Activated CD4-positive, alpha-beta T cell treated with anti-CD3 and anti-CD28 coated beads, Interleukin-2, amount 10 ng/mL, durations not matched to agents 7 days and 5 days (primary cell): ENCODE measurements at places on chromosomes 1 and 21. TPM values are rescaled to one million over a fixed set of nuclear protein-coding genes. Genes with fewer than 3 reads are reported as not detected.

DNA sequence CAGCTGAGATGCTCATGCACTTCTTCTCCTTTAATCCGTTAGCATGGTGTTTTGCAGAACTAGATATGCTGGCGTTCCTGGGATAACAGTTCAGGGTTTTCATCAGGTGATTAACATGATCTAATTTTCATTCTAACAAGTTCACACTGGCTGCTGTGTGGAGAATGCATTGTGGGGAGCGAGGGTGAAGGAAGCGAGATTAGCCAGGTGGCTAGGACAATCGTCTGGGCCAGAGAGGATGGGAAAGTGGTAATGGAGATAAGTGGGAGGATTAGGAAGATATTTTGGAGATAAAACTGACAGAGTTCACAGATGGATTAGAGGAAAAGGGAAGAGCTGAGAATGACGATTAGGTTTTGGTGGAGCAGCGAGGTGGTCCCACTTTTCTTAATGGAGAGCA is 138.1 kb upstream of the MAGI3 start:
- no peak for DNase-seq
- H3K4me1 ChIP-seq = no peaks in the 10 kb centered on the region
- no peak overlapping the region for H3K27ac ChIP-seq
- no peak overlapping the region for H3K4me3 ChIP-seq
- no peaks in the 10 kb centered on the region for H3K27me3 ChIP-seq

DNA sequence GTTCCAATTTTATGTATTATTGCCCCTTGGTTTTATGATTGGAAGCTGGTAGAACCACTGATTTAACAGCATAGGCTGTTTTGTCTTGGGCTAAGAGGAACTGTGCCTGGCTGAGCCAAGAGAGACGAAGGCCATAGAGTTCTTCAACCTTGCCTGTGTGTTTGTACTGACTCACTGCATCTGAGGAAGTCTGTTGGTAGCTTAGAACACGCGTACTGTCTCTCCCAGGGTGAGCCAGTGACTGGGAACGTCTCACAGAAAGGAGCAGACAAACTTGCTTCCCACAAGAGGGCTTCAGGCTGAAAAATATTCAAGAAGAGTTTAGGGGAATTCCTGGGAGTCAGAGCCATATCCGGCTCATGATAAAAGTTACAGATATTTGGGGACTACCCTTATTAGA is 14.9 kb downstream of the TMEM51 start:
- no peak overlapping the region for H3K4me3 ChIP-seq
- no peak for DNase-seq
- H3K27ac ChIP-seq = no peak overlapping the region
- H3K36me3 ChIP-seq = no peaks in the 10 kb centered on the region
- peaks cover 30% of the 10 kb centered on the region for H3K27me3 ChIP-seq
- H3K4me1 ChIP-seq = peaks cover 4% of the 10 kb centered on the region

DNA sequence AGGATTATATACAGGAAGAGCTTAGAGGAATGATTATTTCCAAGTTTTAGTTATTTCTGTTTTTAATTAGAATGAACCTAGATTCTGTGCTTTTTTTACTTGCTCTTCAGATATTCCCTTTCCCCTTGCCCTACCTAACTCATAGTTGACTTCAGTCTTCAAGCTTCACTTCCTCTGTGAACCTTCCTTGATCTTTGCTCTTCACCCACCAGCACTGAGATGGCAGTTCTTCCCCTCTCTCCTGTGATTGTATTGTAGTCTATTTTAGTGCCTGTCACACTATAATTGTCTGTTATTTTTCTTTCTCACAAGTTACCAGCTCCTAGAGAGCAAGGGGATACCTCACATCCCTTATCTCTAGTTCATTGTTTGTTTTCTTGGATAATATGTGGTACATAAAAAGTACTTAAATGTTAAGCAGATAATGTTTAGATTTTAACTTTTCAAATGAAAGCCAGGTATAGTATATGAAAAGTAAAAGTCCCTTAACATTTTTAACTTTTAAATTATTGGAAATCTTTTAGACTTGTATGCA is 33.2 kb downstream of the KCTD3 start:
- H3K36me3 ChIP-seq = peaks cover 5% of the 10 kb centered on the region
- no peaks in the 10 kb centered on the region for H3K4me1 ChIP-seq
- DNase-seq = no peak
- no peak overlapping the region for H3K4me3 ChIP-seq

DNA sequence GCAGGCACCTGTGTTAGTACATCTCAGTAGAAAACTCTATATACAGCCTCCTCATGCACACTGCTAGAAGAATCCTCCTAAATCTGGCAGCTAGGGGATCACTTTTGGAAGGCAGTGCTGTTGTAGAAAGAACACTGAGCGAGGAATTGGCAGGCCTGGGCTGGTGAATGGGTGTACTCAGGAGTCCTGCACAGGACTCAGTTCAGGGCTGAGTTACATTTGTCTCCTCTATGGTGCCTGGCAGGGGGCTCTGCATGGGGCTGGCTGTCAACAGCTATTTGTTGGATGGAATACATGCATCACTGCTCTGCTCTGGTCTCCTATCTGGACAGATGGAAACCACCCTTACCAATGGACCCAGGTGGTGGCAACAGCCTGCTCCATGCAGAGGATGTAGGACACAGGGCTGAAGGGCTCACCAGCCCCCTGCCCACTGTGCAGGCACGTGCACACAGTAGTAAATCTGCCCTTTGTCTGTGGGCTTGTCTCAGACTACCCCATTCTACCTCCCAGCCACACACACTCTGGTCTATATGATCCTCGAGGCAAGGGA is 74.2 kb downstream of the LRIG2 start:
- H3K4me1 ChIP-seq = peaks cover 35% of the 10 kb centered on the region
- H3K27me3 ChIP-seq = no peaks in the 10 kb centered on the region
- no peak for DNase-seq
- no peaks in the 10 kb centered on the region for H3K36me3 ChIP-seq
- no peak overlapping the region for H3K4me3 ChIP-seq
- H3K27ac ChIP-seq = no peak overlapping the region

SPRR2G gene
- total RNA-seq = not detected

GRCh38 chr1:162627662-162628296 is 4.5 kb upstream of the DDR2 start:
- H3K27me3 ChIP-seq = peaks cover 2% of the 10 kb centered on the region
- H3K36me3 ChIP-seq = no peaks in the 10 kb centered on the region
- peak; percentile 24 for DNase-seq
- H3K27ac ChIP-seq = no peak overlapping the region

GRCh38 chr1:172390683-172391551 is 29.6 kb upstream of the C1orf105 start:
- H3K27me3 ChIP-seq = no peaks in the 10 kb centered on the region
- no peak overlapping the region for H3K4me3 ChIP-seq
- H3K36me3 ChIP-seq = peaks cover 7% of the 10 kb centered on the region
- DNase-seq = no peak
- peaks cover 43% of the 10 kb centered on the region for H3K4me1 ChIP-seq

ATP6V1G3 gene
- total RNA-seq = not detected

GRCh38 chr1:208045463-208046260 is 134.7 kb upstream of the CD34 start:
- peaks cover 6% of the 10 kb centered on the region for H3K27me3 ChIP-seq
- H3K4me3 ChIP-seq = no peak overlapping the region
- no peak for DNase-seq

C8A gene
- total RNA-seq = not detected

DNA sequence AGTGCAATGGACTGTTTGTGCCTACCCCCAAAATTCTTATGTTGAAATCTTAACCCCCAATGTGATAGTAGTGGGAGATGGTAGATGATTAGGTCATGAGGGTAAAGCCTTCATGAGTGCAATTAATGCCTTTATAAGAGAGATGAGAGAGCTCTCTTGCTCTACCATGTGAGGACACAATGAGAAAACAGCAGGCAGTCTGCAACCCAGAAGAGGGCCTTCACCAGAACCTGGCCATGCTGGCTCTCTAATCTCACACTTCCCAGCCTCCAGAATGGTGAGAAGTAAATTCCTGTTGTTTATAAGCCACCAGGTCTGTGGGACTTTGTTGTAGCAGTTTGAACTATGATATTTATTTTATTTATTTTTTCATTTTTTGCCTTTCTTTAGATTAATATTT is 21.0 kb downstream of the RYR2 start:
- no peak overlapping the region for H3K27ac ChIP-seq
- H3K4me1 ChIP-seq = no peaks in the 10 kb centered on the region
- DNase-seq = no peak
- H3K36me3 ChIP-seq = no peaks in the 10 kb centered on the region

MTHFR gene
- total RNA-seq = 29.0 TPM

- H3K4me1 ChIP-seq = peaks cover 69% of the 10 kb centered on the region
- DNase-seq = peak; percentile 83
- H3K27ac ChIP-seq = peak overlapping the region; percentile 96
- peak overlapping the region; percentile 65 for H3K4me3 ChIP-seq
- peaks cover 12% of the 10 kb centered on the region for H3K36me3 ChIP-seq
These were observed 34.1 kb downstream of the ACOT7 start for GRCh38 chr1:6359216-6360116.

MAP10 gene
- total RNA-seq = 4.0 TPM

GRCh38 chr1:169240449-169241232 is 127.0 kb downstream of the NME7 start:
- no peak for DNase-seq
- no peaks in the 10 kb centered on the region for H3K36me3 ChIP-seq
- no peak overlapping the region for H3K4me3 ChIP-seq
- H3K27me3 ChIP-seq = no peaks in the 10 kb centered on the region
- H3K4me1 ChIP-seq = no peaks in the 10 kb centered on the region
- H3K27ac ChIP-seq = no peak overlapping the region

DNA sequence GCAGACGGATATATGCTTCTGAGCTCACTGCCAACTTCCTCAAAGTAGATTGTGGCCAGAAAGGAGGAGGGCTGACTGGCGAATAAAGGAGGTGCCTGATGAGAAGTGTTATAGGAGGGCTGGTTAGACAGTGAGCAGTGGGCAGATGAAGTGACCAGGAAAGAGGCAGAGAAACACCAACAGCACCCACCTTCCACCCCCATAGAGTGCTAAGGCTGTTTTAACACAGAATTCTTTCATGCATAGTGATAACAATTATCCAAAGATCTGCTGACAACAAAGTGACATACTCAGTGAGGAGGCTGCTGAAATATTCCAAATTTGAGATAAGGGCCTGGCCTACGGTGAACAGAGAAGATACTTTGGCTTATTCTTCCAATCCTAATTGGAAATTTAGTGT is 21.2 kb upstream of the MTR start:
- no peak for DNase-seq
- H3K4me1 ChIP-seq = no peaks in the 10 kb centered on the region
- H3K36me3 ChIP-seq = no peaks in the 10 kb centered on the region
- peaks cover 22% of the 10 kb centered on the region for H3K27me3 ChIP-seq
- H3K4me3 ChIP-seq = no peak overlapping the region

- DNase-seq = no peak
- H3K4me1 ChIP-seq = no peaks in the 10 kb centered on the region
- no peak overlapping the region for H3K27ac ChIP-seq
- H3K27me3 ChIP-seq = no peaks in the 10 kb centered on the region
- no peak overlapping the region for H3K4me3 ChIP-seq
These were observed 232.4 kb downstream of the LHX8 start for GRCh38 chr1:75366595-75366994.

- no peaks in the 10 kb centered on the region for H3K27me3 ChIP-seq
- H3K4me1 ChIP-seq = peaks cover 63% of the 10 kb centered on the region
- H3K36me3 ChIP-seq = peaks cover 2% of the 10 kb centered on the region
- peak; percentile 92 for DNase-seq
These were observed 25.0 kb downstream of the CD244 start for GRCh38 chr1:160837558-160838205.
